KBM-7 (cell line): ENCODE measurements at places on chromosomes 7 and 10.

DNA sequence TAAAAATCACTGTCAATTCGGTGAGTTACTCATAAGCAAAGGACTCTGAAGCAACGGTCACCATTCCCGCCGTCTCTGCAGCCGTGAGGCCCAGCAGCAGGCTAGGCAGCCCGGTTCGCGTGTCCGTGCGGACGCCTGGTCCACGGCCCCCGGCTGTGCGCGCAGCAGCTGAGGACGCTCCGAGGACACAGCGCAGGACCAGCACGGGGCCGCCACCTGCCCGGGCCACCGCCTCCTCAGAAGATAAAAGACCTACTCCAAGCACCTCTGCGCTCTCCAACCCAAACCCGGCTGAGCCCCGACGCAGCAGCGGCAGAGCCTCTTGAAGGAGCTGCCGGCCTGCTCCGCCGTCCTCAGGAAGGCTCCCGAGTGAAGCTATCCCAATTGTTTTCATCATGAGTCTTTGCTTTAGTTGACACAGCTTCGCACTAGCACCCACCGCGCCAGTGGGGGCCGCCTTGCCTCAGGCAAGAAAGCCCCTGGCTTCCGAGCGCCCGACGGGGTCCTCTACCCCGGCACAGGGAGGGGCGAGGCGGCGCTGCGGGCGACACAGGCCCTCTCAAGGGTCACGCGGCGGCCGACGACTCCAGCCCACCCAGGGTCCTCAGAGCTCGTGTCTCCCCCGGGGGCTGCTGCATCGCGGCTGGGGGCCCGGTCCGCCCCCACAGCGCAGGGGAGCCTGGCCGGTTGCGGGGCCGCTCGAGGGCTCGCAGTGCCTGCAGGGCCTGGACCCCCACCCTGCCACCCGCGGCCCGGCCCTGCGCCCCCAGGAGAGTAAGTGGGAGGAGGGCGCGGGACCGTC is 16.9 kb upstream of the GPR146 start:
- peak; percentile 40 for DNase-seq

- DNase-seq = no peak
Measured at GRCh38 chr7:29980151-29980550, 9.4 kb downstream of the SCRN1 start.

DNA sequence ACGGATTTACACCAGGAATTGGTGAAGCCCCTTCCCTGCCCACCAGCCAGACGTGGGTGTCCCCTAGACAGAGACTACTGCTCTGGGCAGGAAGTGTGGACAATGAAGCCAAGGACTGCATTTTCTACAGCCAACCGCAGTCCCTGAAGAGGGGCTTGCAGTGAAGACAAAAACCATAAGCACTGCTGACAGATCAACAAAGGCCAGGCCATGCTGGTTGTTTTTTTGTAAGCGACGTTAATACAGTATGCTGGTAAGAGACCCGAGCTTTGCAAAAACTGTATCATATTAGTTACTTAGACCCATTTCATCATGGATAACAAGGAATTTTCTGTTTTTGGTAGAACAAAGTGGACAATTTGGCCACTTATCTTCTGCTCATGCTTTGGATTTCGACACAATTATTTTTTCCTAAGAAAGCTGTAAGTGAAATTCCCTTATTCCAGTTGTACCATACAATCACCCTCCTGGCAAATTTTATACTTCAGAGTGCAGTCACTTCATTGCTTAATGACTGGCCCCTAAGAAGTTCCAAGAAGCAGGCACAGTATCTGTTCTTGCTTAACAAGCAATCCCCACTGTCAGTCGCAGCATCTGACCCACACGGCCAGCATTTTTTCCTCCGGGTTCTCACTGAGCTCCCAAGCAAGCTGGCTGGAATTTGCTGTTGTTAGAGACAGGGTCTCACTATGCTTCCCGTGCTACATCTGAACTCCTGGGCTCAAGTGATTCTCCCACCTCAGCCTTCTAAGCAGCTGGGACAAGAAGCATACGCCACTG is 163.5 kb downstream of the PARD3 start:
- DNase-seq = no peak

DNA sequence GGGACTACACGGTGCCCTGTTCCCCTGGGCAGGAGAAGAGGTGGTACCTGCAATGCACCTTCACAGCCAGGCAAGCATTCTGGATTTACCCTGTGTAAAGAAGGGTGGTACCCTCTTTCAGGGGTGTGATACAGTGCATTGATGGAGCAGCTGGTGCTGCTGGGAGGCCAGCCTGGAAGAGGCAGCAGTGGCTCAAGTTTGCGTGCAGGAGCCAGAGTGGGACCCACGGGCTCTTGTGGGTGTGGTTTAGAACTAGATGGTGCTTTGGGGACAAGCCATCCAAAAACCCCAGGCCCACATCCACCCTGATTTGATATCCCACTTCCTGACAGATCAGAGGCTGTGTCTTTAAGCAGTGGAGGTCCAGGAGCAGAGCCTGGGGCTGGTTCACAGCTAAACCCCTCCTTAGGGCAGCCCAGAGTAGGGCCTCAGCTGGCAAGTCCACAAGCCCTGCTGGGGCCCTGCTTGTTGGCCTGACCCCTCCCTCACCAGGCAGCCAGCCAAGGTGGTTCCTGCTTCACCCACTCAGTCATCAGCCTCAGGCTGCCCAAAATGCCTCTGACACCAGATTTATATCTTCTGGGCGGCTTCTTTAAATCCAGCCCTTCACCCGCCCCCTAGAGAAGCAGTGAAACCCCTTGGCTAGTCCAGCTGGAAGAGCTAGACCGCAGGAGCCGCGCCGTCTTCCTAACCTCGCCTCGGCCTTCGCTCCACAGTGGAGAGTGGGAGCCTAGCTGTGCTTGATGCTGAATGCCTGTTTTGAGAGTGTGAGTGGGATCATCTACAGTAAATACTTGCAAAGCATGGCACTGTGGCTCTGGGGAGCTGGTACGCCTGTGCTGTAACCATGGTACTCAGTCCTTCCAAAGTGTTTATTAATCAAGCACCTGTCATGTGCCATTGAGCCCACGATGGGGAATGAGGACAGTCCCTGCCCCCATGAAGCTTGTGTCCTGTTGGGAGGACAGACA is 1.4 kb upstream of the ASIC3 start:
- no peak for DNase-seq

DNA sequence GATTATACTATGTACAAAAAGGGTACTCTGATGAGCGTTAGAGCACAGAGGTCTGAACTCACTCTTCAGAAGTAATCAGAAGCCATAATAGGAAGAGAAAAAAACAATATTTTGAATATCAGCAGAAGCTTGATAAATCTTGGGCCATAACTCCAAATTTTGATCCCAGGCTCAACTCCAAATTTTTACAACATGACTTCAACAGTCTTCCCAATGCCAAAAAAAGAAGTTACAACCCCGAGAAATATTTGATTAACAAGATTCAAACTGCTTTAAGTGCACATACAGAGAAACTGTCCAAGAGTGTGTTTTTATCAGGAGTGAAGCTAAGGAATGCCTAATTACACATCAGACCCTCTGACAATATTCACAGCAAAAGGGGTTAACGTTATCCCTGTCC is 7.5 kb downstream of the MPP7 start:
- DNase-seq = no peak

DNA sequence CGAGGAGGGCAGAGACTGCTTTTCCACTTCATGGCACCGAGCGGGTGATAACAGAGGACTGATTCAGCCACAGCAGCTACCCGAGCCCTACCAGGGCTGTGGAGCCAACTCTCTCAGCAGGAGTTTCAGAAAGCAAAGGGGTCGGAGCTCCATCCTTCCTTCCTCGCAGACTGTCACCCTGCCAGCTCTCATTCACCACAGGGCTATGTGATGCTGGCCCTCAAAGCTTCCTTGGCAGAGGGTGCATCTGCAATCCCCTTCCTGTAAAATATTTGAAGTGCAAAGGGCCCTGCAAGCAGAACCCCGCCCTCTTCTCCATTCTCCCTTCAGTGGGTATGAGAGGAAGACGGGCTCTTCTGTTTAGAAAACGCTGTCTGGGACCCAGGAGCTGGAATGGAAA is 105.3 kb upstream of the LYZL2 start:
- no peak for DNase-seq

DNA sequence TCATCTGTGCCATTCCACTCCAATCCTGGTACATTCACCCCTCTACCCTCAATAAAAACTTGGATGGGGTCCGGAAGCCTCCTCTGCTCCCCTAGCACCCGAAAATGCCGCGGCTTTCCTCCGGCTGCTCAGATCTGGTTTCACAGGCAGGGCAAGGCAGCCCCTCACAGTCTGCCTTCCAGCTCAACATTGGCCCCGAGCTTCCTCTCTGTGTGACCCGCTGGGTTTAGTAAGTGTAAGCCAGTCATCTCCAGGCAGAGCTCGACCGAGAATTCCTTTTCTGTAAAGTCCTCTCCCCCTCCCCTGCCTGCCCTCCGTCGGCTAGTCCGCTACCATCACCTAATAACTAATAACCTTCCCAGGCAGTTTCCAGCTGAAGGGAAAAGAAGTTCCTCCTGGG is 3.4 kb downstream of the INHBA start:
- DNase-seq = no peak

DNA sequence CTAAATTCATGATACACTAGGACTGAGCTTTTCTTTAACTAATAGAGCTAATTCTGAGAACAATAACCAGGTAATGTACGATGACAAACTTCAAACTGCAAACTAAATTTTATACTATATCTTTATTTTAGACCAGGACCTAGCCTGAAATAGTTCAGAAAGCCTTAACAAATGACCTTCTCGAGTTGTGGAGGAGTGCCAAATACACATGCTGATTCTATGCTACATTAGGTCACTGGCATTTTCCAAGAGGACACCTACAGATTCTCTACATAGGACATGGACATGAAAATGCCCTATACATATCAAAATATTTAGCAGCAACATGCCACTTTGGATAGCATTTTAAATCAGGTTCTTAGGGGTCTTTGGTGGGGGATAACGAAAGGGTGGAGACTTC is 44.0 kb upstream of the LRRTM3 start:
- DNase-seq = no peak

GRCh38 chr10:129096065-129096984 is 370.7 kb upstream of the MGMT start:
- DNase-seq = no peak

DNA sequence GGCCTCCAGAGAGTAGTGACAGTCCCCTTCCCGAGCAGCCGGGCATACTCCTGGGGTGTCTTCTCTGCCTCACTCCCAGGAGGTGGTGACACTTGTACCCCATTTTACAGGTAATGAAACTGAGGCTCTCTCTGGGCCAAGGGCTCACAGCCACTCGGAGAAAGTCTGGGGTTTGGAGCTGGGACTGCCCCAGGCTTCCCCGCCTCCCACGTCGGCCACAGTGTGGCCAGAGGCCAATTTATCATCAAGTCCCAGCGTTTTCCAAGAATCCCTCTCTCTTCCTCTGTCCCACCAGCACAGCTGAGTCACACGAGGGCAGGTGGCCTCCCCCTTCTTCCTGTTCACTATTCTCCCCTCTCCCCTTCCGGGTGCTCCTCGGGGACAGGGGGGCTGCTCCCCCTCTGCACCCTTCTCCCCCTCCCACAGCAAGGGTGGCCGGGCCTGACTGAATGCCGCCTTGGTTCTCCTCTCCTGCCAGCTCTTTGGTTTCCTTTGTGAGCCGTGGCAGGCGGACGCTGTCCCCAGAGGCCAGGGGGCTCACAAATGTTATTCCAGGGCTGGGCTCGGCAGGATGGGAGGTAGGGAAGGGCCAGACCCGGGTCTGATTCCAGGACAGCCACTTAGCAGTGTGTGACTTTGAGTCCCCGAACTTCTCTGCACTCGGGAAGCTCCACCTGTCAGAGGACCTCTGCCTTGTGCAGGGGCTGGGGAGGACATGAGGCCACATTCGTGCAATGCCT is 17.7 kb downstream of the CLIP2 start:
- peak; percentile 40 for DNase-seq

GRCh38 chr10:13984647-13985155 is 346.0 kb downstream of the FRMD4A start:
- DNase-seq = no peak

DNA sequence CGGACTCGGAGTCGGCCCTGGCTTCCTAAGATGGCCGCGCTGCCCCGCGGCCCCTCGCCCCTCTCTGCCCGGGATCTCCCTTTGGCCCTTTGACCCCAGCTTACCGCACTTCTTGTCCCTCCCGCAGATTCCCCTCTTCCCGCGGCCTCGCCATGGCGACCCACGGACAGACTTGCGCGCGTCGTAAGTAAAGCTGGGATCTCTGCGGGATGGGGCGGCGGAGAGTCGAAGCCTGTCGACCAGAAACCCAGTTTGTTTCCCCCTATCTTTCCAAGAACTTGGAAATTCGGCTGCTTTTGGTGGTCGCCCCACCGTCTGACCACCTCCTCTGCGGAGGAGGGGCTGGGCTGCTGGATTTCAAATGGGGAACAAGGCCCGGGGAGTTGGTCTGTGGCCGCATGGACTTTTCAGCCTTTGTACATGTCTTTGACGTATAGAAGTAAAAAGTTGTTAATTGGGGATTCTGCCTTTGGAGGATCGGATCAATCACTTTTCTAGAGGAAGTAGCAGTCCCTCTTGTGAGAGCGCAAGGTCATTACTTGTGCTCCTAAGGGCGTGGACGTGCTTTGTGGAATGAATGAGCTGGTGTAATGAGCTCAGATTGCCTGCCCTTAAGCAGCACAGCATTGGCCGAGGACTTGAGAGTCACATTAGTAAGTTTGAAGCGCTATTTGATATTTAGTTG is 553 bp downstream of the VDAC2 start:
- DNase-seq = peak; percentile 48

DNA sequence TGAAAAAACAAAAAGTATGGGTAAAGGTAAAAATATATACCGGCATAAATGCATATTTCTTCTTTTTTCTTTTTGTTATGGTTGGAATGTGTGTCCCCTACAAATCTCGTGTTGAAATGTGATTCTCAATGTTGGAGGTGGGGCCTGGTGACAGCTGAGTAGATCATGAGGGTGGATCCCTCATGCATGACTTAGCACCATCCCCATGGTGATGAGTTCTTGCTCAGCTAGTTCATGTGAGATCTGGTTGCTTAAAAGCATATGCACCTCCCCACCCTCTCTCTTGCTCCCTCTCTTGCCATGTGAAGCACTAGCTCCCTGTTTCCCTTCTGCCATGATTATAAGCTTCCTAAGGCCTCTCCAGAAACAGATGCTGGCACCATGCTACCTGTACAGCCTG is 93.3 kb downstream of the HYCC1 start:
- DNase-seq = no peak

- no peak for DNase-seq
Measured at GRCh38 chr7:87231258-87231657, 11.7 kb upstream of the TMEM243 start.

DNA sequence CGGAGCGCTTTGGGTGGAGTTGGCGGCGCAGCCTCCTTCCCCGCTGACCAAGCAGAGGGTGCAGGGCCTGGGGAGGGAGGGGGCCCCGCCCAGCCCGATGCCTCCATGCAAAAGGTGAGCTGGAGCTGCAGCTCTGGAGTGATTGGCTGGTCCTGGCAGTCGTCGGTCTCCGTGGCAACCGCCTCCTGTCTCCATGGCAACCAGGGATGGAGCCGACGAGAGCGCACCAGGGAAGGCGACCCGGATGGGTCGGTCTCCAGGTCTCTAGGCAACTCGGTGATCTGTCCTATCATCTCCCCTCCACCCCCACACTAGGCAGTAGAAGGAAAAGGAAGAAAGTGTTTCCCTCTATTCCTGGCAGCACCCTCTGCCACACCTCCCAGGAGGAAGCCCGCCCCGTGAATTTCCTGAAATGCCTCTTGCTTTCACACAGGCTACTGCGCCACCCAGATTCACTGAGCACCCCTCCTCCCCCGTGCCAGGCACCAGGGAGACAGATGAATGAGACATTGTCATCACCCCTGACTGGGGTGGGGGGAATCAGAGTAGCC is 647 bp upstream of the NACAD start:
- peak; percentile 29 for DNase-seq

- DNase-seq = no peak
Measured at GRCh38 chr10:78853864-78854263, 214.9 kb upstream of the ZMIZ1 start.

GRCh38 chr7:107165341-107165740 is 3.5 kb upstream of the HBP1 start:
- no peak for DNase-seq
